ENCODE measurements at places on chromosomes 1 and 21.

- peak; percentile 98 for DNase-seq
Observed at GRCh38 chr1:17765444-17766411, 10.6 kb downstream of the ACTL8 start.

- DNase-seq, result no peak
Observed at GRCh38 chr1:30412241-30413110, 310.9 kb downstream of the MATN1 start.

DNA sequence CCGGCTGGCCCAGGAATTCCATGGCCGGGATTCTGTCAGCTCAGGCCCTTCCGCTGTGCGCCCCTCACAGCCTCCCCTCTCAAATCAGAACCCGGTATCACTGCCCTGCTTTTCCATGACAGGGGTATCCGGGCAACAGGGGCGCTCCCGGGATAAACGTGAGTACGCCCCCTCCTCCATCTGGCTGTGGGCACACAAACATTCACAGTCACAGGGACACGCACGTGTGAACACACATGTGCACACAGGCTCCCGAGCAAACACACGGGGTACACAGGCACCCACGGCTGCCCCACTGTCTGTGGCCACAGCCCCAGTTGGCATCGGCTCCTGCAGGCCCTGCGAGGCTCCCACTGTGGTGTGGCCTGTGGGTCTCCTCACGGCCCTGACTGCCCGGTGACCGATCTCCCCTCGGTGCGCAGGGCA lies 16.7 kb downstream of the COL6A1 start:
- peak; percentile 64 for DNase-seq

GRCh38 chr1:227434808-227435444 lies 116.6 kb upstream of the CDC42BPA start:
- DNase-seq, result no peak

DNA sequence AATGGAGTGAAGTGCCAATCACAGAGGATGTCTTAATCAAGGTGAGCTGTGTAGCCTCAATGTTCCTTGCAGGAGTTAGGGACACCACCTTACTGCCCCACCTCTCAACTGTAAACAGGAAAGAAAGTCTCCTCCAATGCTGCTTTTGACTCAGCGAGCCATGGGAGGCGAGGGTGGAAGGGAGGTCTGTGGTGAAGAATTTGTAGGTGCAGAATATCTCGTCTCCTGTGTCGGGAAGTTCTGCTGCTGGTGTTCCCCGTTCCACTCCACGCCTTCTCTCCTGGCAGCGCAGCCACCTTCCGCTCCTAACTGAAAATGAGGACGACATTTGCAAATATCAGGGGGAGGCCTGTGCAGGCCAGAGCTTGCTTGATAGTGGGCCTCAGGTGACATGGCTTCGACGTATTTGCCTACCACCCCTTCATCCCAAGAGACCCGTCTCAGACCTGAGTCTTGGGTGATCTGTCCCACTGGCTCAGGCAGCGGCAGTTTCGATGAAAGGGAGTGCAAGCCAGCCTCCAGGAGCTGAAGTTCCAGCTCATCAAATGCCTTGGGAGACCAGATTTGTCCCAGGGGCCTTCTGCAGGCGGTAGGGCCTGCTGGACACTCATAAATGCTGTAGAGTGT lies 368.3 kb upstream of the C1orf174 start:
- DNase-seq, result no peak

DNA sequence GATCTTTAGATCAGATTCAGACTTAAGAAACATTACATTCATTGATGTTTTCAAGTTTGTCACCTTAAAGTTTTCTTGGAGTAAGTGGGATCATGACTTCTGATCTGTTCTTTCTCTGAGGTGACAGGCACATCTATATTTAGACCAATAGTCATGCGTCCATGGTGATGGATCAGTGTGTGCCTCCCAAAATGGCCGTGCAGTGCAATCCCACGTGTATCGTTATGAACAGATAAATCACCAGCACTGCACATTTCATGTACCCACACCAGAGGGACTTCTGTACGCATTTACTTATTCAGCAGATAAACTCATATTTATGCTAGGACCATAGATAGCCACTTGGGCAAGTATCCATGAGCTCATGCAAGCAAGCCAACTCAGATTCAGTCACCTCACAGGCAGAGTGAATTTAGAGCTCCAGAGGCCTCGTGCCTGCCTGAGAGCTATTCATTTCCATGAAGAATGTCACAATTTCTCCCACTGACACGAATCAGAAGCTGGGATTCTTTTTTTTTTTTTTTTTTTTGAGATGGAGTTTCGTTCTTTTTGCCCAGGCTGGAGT lies 13.9 kb upstream of the WDR26 start:
- DNase-seq, result no peak
